ENCODE measurements at places on chromosomes 4 and X.

GRCh38 chrX:50780144-50780543, 33.9 kb downstream of the SHROOM4 start:
- DNase-seq, result no peak

DNA sequence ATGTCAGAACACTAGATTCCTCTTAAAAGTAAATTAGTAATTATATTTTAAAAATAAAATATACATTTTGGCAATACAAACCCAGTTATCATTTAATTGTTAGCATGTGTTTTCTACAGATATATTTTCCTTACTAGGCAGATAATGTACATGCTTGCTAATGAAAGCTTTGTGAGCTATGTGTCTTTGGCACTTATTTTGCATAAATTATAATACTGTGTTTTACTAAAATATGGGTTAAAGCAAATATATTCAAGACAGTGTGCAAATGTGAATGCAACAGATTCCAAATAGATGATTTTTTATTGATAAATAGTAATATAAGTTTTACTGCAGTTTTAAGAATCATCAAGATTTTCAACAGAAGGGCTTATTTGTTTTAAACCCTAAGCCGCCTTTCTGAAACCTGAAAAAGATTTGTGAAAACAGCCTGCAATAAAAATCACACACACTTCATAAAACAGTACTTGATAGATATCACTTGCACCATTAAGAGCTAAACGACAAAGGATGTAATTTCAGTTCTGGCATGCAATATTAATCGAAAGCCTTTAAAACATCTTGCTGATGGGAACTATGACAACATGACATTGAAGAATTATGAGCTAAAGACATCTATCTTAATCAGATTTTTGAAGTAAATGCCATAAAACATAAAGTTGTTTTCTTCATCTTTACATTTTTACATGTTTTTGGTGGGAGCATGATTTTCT, 333.3 kb downstream of the DCTD start:
- DNase-seq, result no peak

- no peak for DNase-seq
Observed at GRCh38 chr4:72779241-72779640, 210.2 kb upstream of the ADAMTS3 start.

DNA sequence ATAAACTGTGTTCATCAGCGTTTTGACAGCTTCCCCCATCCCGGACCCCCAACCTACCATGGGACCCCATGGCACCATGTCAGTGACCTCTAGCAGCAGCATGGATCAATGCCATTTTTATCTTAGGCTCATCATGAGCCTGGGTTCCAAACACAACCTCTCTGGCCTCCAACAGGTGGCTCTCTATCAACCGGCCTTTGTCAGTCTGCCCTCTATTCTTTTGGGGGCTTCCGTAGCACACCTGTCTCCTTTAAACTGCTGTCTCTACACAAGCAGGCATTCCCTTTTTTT, 721 bp upstream of the TMEM150C start:
- DNase-seq, result no peak

GRCh38 chr4:17884511-17884910, 73.7 kb downstream of the NCAPG start:
- no peak for DNase-seq

- no peak for DNase-seq
Observed at GRCh38 chrX:73851014-73852009, 288.3 kb downstream of the CHIC1 start.

DNA sequence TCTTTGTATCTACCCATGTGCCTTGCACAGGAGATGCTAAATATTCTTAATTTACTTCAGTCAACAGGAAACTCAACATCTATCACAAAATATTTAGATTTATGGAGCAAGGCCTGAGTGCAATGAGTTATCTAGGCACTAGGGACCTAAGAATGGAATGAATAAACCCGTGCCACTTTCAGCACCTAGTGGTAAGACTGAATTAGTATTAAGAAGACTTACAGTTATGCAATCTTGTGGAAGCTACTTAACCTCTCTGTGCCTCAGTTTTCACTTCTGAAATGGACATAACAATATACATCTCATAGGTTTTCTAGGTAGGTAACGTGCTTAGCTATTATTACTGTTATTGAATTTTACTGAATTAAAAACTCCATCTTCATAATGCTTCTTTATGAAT, 144.6 kb upstream of the MAP3K15 start:
- DNase-seq, result no peak

- no peak for DNase-seq
Observed at GRCh38 chr4:76499461-76499860, 64.4 kb downstream of the SHROOM3 start.

GRCh38 chrX:10356979-10357378, 200.2 kb downstream of the CLCN4 start:
- DNase-seq, result no peak

DNA sequence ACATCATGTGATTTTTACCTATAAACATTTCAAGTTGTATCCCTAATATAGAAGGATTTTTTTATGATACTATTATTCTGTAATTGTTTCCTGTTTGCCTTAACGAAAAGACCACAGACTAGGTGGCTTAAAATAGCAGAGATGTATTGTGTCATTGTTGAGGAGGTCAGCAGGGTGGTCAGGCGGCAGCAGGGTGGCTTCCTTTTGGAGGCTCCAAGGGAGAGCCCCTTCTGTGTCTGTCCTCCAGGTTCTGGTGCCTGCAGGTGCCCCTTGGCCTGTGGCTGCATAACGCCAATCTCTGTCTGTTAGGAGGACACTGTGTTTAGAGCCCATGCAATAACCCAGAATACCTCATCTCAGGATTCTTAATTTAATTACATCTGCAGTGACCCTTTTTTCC, 118.1 kb downstream of the TBL1X start:
- DNase-seq, result no peak

GRCh38 chr4:145868637-145869409, 69.8 kb downstream of the ZNF827 start:
- DNase-seq, result no peak

DNA sequence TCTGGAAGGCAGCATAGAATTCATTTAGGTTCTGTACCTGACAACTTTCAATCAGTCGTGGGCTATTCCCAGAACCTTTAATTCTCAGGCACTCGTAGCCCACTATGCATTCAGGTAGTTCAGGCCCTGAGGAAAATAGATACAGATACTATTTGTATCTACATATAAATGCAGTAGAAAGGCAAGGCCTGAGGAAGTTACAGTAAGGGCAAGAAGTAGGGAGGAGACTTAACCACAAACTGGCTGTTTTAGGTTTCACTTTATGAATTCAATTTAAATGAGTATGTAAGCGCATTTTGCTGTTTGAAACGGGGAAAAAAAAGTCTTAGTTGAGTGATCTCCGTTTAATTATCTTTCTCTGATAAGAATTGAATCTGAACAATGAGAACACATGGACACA, 529.4 kb upstream of the ATOH1 start:
- no peak for DNase-seq

DNA sequence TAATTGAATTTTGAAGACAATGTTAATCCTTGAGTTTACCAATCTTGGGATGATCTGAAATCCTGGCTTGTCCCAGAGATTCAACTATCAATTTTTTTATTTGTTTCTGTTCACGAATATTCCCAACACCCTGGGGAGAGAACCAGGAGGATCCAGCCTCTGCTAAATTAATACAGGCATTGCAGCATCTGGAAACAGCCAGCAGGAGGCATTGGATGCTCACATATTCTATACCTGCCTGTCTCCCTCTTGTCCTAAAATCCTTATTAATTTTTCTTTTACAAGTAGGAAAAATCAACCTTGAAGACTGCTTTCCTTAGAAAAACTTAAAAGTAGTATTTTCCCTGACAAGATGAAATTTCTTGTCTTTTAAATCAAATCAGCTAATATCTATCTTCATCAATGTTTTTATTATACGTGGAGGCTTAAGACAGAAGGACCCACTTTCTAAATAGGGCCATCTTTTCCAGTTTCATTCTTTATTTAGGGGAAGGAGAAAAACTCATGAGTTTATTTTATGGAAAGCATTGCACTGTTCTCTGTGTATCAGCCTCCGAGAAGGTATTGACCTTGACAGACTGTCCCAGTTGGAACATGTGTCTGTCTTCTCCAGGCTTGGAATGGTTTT, 102.4 kb downstream of the CLNK start:
- peak; percentile 42 for DNase-seq

GRCh38 chrX:154359362-154360154, 14.9 kb downstream of the FLNA start:
- no peak for DNase-seq

DNA sequence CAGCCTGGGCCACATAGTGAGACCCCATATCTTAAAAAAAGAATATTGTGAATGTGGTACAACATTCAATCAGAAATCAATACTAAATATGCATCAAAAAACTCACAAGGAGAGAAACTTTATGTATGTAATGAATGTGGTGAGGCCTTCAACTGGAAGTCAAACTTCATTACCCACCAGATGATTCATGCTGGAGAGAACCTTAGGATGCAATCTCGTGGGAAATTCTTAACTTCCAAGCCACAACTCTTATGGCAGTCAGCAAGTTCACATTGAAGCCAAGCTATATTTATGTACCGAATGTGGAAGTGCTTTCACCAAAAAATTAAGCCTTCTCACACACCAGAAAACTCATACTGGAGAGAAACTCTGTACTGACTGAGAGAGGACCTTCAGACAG, 84.5 kb upstream of the UXT start:
- DNase-seq, result peak; percentile 5

- peak; percentile 21 for DNase-seq
Observed at GRCh38 chr4:184503869-184504300, 29.5 kb upstream of the IRF2 start.

GRCh38 chr4:140874056-140874455, 117.9 kb upstream of the TBC1D9 start:
- no peak for DNase-seq

DNA sequence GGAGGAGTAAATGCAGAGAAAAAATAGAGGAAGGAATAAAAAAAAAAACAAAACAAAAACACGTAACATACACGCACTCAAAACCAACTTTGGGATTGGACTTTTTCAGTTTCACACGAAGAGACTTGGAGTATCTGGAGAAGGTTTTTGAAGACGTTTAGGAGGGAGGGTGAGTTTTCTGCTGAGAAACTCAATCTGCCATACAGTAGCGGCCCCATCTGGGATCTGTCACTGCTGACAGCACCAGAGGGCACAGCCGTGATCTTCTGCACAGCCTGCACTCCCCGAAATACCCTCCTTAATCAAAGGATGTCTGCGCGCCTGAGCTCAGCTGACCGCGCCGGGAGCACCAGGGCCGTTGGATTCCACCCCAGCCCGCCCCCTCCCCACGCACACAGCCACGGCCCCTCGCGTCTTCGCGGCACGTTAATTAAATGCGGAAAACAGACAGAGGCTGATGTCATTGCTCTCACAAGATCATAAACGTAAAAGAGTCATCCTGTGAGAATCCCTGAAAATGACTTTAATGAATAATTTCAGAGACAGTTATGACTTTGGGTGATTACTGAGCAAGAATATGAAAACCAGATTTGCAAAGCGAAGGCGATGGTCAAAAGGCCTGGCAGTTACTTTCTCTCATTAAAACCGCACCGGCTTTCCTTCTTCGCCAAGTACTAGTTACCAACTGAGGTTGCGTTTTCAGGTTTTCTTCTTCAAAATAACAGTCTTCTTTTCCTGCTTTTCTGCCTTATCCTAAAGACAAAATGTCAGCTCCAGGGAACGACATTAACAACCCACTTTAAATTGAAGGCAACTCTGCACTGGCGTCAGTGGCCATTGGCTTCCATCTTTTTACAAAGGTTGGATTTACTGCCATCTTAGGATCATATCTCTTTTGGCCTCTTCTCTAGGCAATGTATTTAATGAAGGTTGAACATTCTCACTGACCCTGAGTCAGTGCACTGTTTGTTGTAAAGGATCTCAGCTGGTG, 10.6 kb downstream of the HAND2 start:
- no peak for DNase-seq

- no peak for DNase-seq
Observed at GRCh38 chr4:185352741-185353140, 43.0 kb downstream of the LRP2BP start.

- no peak for DNase-seq
Observed at GRCh38 chr4:42646013-42646784, 10.7 kb downstream of the ATP8A1 start.

GRCh38 chr4:115515772-115516171, 402.4 kb upstream of the NDST4 start:
- no peak for DNase-seq

DNA sequence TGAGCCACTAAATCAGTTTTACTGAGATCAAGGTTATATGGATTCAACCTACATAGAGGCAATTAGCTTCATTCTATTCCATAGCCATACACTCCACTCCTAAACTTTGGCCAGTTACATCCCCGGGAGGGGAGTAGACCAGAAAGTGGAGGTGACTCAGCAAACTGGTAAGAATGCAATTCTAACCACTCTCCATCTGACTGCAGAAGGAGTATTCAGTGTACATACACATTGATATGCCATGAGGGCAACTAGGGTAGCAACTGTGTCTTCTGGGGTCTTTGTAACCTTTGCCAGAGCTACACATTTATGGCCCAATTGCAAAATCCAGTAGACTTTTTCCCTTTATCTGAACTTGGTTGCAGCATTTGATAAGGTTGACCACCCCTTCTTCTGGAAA, 7.6 kb downstream of the SLC25A43 start:
- DNase-seq, result no peak

DNA sequence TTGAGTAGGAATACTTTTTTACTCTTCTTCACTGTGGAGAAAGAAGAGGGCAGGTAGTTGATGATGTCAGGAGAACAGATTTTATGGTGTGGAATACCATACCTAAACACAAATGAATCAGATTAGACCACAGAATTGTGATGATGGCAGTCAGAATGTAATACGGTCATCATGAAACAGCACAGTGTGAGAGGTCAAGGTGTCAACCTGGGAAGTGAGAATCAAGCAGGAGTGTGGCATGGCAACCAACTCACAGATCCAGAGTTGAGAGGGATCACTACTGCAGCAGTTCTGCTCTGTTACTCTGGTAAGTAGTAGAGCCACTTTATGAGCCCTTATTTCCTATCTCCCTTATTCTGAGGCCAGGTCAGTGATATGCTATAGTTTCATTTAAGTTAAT, 27.7 kb downstream of the METTL14 start:
- no peak for DNase-seq

- no peak for DNase-seq
Observed at GRCh38 chr4:164871673-164872072, 5.3 kb upstream of the APELA start.

GRCh38 chrX:49878128-49878833, 1.0 kb upstream of the USP27X start:
- DNase-seq, result no peak

DNA sequence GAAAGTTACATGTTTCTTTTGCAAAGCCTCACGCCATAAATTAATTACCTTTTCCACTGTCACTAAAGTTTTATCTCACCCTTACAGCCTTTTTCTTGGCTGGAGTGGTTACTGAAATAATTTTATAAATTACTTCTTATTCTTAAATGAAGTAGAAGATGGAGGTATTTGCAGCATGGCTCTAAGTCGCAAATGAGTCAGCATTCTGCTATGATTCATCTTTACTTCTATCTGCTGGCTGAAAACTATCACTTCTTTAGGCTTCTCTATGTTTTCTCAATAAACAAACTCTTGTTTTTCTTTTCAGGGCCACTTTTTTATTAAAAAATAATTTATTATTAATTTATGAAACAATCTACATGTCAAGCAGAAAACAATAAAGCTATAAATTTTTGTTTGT, 210.2 kb upstream of the GYPA start:
- DNase-seq, result no peak

- DNase-seq, result no peak
Observed at GRCh38 chr4:183823434-183823833, 81.7 kb upstream of the STOX2 start.
